ENCODE measurements at places on chromosomes 1 and 21. TPM values are rescaled to one million over a fixed set of nuclear protein-coding genes. Genes with fewer than 3 reads are reported as not detected.

OR2AK2 gene
- polyA plus RNA-seq: not detected

PLA2G4A gene
- polyA plus RNA-seq: 22.8 TPM

- H3K27me3 ChIP-seq: no peaks in the 10 kb centered on the region
- no peak overlapping the region for H3K4me3 ChIP-seq
- no peak for DNase-seq
- no peak overlapping the region for H3K27ac ChIP-seq
- no peaks in the 10 kb centered on the region for H3K36me3 ChIP-seq
- H3K4me1 ChIP-seq: no peaks in the 10 kb centered on the region
These were observed 43.9 kb upstream of the ADGRL2 start for GRCh38 chr1:81756872-81757271.

ERICH3 gene
- 0.32 TPM for polyA plus RNA-seq

DNA sequence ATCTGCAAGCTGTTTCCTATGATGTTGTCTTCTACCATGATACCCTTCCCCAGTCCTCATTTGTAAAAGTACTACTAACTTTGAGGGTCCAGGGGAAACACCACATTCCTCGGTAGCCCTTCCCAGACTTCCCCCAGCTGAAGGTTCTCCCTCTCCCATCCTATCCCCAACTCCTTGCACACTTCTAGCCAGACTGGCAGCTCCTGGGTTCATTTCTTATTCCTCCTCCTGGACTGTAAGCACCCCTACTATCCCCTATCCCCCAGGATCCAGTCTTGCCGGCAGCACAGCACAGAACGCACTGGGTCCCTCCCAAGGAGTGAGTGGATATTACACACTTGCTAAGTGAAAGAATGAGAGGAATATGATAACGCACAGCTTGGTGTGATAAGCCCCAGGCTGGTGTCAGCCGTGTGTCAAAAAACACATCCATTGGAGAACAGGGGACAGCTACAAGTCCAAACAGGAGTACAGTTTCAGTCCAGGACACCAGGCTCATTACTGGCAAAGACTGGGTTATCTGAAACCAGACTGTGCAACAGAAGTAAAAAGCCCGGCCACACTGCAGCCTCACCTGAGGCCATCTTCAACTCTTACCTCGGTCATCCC, 100.2 kb downstream of the SSBP3 start:
- no peak overlapping the region for H3K27ac ChIP-seq
- DNase-seq: no peak
- H3K27me3 ChIP-seq: no peaks in the 10 kb centered on the region
- peaks cover 3% of the 10 kb centered on the region for H3K4me1 ChIP-seq
- H3K4me3 ChIP-seq: no peak overlapping the region

SPRR3 gene
- not detected for polyA plus RNA-seq

GRCh38 chr1:233700338-233700737, 86.4 kb downstream of the KCNK1 start:
- H3K36me3 ChIP-seq: no peaks in the 10 kb centered on the region
- no peak overlapping the region for H3K27ac ChIP-seq
- no peak overlapping the region for H3K4me3 ChIP-seq

- no peak for DNase-seq
- H3K4me3 ChIP-seq: no peak overlapping the region
- H3K36me3 ChIP-seq: no peaks in the 10 kb centered on the region
- no peaks in the 10 kb centered on the region for H3K27me3 ChIP-seq
These were observed 38.2 kb downstream of the SMYD2 start for GRCh38 chr1:214318956-214319736.

GRCh38 chr1:85484264-85484663, 19.3 kb upstream of the DDAH1 start:
- H3K36me3 ChIP-seq: no peaks in the 10 kb centered on the region
- no peak for DNase-seq
- H3K27ac ChIP-seq: no peak overlapping the region
- no peak overlapping the region for H3K4me3 ChIP-seq
- H3K27me3 ChIP-seq: no peaks in the 10 kb centered on the region

- no peak overlapping the region for H3K4me3 ChIP-seq
- H3K27me3 ChIP-seq: no peaks in the 10 kb centered on the region
- H3K27ac ChIP-seq: no peak overlapping the region
- H3K36me3 ChIP-seq: no peaks in the 10 kb centered on the region
- no peak for DNase-seq
These were observed 211.6 kb upstream of the NR5A2 start for GRCh38 chr1:199815947-199816346.

- peak overlapping the region; percentile 51 for H3K4me3 ChIP-seq
- H3K36me3 ChIP-seq: no peaks in the 10 kb centered on the region
- peak overlapping the region; percentile 78 for H3K27ac ChIP-seq
- peaks cover 34% of the 10 kb centered on the region for H3K4me1 ChIP-seq
- peak; percentile 62 for DNase-seq
- peaks cover 74% of the 10 kb centered on the region for H3K27me3 ChIP-seq
These were observed 299 bp upstream of the PROX1 start for GRCh38 chr1:213987422-213987926.

TLR5 gene
- polyA plus RNA-seq: not detected

CELF3 gene
- 6.3 TPM for polyA plus RNA-seq

TP53BP2 gene
- 11.5 TPM for polyA plus RNA-seq

GALNT2 gene
- polyA plus RNA-seq: 33.9 TPM

- H3K4me1 ChIP-seq: no peaks in the 10 kb centered on the region
- H3K36me3 ChIP-seq: peaks cover 12% of the 10 kb centered on the region
- no peak overlapping the region for H3K27ac ChIP-seq
- no peak overlapping the region for H3K4me3 ChIP-seq
- no peaks in the 10 kb centered on the region for H3K27me3 ChIP-seq
These were observed 33.0 kb downstream of the USP48 start for GRCh38 chr1:21749859-21750468.

GRCh38 chr1:24503059-24503751, 569 bp downstream of the RCAN3 start:
- peak; percentile 30 for DNase-seq
- no peaks in the 10 kb centered on the region for H3K36me3 ChIP-seq
- peak overlapping the region; percentile 66 for H3K27ac ChIP-seq
- peak overlapping the region; percentile 89 for H3K4me3 ChIP-seq
- no peaks in the 10 kb centered on the region for H3K27me3 ChIP-seq
- peaks cover 3% of the 10 kb centered on the region for H3K4me1 ChIP-seq

GRCh38 chr1:55622074-55622473, 406.9 kb upstream of the USP24 start:
- H3K27me3 ChIP-seq: no peaks in the 10 kb centered on the region
- H3K27ac ChIP-seq: no peak overlapping the region
- DNase-seq: no peak
- no peaks in the 10 kb centered on the region for H3K4me1 ChIP-seq
- no peak overlapping the region for H3K4me3 ChIP-seq

DNA sequence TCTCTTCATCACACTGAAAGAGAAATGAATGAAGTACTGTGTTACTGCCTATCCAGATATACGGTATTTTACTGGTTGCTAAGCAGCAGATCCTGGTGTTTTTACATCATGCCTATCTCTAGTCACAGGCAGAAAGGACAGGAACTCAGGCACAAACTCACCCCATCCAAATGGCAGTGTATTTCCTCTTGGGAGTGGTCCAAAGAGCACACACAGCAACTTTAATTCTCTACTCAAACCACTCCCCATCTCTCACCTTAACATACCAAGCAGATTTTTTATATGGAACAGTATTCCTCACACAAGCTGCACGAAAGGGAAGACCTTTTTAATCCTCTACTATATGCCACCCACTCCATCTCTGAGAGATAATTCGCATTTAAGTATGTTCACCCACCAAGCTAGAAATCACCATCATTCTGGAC, 27.3 kb downstream of the EIF4G3 start:
- no peak overlapping the region for H3K4me3 ChIP-seq
- peak; percentile 45 for DNase-seq
- no peak overlapping the region for H3K27ac ChIP-seq

REN gene
- not detected for polyA plus RNA-seq

DNA sequence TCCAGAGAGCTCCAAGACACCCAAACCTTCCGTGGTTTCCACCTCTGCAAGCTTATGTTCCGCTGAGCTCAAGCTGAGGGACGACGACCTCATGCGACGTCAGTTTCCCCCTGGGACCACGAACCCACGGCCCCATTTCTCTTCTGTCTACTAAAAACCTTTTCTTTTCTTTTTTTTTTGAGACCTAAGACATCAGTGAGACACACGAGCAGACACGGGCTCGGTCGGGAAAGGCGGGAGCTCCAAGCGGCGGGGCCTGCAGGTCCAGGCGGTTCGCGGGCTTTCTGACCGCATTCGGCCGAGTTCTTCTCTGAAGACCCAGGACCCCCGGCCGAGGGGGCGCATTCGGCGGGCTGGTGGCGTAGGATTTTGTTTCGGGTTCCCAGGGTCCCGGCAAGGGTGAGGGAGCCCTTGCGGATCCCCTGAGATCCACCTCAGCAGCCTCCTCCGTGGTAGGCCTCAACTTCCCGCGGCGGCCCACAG, 402 bp downstream of the C21orf58 start:
- peak overlapping the region; percentile 92 for H3K4me3 ChIP-seq
- no peaks in the 10 kb centered on the region for H3K27me3 ChIP-seq

TMEM183A gene
- polyA plus RNA-seq: 80.4 TPM

MYCBP gene
- polyA plus RNA-seq: 30.3 TPM

DNA sequence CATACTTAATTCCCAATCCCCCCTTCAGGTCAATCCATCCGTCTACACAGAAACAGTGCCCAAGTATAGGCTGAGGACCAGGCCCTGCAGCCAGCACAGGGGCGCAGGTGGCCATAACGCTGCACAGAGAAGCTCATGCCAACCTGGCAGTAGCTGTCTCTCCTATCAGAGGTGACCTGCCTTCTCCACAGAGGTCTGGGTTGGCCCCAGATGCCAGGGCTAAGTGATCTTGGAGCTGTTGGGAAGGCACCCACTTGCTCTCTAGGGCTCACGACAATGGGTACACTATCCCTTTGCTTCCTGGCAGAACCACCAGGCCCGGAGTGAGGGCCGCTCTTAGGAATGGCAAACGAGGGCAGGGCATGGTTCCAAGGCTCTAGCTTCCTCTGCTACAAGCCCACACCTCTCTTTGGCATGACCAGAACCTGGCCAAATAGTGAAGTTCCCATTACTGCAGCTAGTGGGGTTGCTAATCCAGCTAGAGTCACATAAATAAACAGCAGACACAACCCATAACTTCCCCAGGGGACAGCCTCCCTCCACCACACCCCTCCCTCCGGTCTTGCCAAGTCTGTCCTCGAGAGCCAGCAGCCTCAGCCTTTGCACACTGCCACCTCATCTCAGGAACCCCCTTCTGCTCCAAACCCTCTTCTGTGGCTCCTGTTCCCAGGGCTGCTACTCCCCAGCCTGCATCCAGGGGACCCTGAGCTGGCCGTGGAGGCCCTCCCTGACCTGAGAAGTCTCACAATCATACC, 113.0 kb downstream of the GLIS1 start:
- no peaks in the 10 kb centered on the region for H3K36me3 ChIP-seq
- H3K4me3 ChIP-seq: no peak overlapping the region
- no peaks in the 10 kb centered on the region for H3K4me1 ChIP-seq
- no peaks in the 10 kb centered on the region for H3K27me3 ChIP-seq
- H3K27ac ChIP-seq: no peak overlapping the region

DNA sequence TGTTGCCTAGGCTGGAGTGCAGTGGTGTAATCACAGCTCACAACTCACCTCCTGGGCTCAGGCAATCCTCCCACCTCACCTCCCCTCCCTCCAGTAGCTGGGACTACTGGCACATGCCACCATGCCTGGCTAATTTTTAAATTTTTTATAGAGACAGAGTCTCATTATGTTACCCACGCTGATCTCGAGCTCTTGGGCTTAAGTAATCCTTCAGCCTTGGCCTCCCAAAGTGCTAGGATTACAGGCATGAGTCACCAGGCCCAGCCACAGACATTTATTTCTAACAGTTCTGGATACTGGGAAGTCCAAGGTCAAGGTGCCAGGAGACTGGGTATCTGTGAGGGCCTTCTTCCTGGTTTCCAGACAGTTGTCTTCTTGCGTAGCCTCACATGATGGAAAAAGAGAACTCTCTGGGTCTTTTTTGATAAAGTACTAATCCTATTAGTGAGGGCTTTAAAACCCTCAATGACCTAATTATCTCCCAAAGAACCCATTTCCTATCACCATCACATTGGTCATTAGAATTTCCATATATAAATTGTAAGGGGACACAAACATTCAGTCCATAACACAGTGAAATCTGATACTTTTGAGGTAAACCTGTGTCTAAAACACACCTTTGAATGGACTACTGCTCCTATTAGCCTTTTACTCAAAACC, 67.9 kb downstream of the PHACTR4 start:
- H3K27ac ChIP-seq: peak overlapping the region; percentile 67
- no peak overlapping the region for H3K4me3 ChIP-seq
- peak; percentile 89 for DNase-seq
- H3K4me1 ChIP-seq: peaks cover 12% of the 10 kb centered on the region
- H3K27me3 ChIP-seq: no peaks in the 10 kb centered on the region

GRCh38 chr1:116024626-116025025, 48.3 kb downstream of the SLC22A15 start:
- no peak overlapping the region for H3K4me3 ChIP-seq
- no peak for DNase-seq
- no peaks in the 10 kb centered on the region for H3K27me3 ChIP-seq
- no peak overlapping the region for H3K27ac ChIP-seq

- H3K36me3 ChIP-seq: no peaks in the 10 kb centered on the region
- no peak for DNase-seq
- H3K4me1 ChIP-seq: no peaks in the 10 kb centered on the region
- no peaks in the 10 kb centered on the region for H3K27me3 ChIP-seq
- no peak overlapping the region for H3K27ac ChIP-seq
These were observed 595.5 kb upstream of the CHRM3 start for GRCh38 chr1:238790882-238791281.

DNA sequence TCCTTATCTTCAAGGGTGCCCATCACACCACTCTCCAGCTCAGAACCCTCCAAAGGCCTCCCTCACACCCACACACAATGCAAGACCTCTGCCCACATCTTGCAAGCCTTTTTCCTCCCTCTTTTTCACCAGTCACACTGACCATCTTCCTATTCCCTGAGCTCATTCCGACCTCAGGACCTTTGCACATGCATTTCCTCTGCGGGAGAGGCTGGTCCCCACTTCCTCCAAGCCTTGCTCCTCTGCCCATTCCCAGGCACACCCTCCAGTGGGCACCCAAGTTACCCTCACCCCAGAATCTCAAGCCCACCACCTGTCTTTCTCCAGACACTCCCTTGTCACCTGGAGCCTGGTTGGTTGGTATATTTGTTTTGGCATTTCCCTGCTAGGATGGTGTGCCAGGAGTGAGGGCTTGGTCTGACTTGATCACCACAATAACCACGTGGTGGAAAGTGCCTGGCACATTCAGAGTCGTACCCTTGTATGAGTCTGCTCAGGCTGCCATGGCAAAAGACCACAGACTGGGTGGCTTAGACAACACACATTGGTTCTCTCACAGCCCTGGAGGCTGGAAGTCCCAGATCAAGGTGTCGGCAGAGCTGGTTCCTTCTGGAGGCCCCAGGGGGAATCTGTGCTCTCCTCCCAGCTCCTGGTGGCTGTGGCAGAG, 13.2 kb downstream of the MX2 start:
- H3K27ac ChIP-seq: no peak overlapping the region
- no peaks in the 10 kb centered on the region for H3K27me3 ChIP-seq
- H3K4me1 ChIP-seq: peaks cover 5% of the 10 kb centered on the region

GRCh38 chr1:30200161-30200560, 523.2 kb downstream of the MATN1 start:
- H3K27ac ChIP-seq: no peak overlapping the region
- no peaks in the 10 kb centered on the region for H3K27me3 ChIP-seq
- no peaks in the 10 kb centered on the region for H3K4me1 ChIP-seq
- no peaks in the 10 kb centered on the region for H3K36me3 ChIP-seq
- DNase-seq: no peak

All from small intestine (tissue), 16 donors.